AG09309 (cell line): ENCODE measurements at places on chromosomes 6 and 20.
A peak's percentile ranks its signal among the peaks of the same experiment; 100 is the strongest.

DNA sequence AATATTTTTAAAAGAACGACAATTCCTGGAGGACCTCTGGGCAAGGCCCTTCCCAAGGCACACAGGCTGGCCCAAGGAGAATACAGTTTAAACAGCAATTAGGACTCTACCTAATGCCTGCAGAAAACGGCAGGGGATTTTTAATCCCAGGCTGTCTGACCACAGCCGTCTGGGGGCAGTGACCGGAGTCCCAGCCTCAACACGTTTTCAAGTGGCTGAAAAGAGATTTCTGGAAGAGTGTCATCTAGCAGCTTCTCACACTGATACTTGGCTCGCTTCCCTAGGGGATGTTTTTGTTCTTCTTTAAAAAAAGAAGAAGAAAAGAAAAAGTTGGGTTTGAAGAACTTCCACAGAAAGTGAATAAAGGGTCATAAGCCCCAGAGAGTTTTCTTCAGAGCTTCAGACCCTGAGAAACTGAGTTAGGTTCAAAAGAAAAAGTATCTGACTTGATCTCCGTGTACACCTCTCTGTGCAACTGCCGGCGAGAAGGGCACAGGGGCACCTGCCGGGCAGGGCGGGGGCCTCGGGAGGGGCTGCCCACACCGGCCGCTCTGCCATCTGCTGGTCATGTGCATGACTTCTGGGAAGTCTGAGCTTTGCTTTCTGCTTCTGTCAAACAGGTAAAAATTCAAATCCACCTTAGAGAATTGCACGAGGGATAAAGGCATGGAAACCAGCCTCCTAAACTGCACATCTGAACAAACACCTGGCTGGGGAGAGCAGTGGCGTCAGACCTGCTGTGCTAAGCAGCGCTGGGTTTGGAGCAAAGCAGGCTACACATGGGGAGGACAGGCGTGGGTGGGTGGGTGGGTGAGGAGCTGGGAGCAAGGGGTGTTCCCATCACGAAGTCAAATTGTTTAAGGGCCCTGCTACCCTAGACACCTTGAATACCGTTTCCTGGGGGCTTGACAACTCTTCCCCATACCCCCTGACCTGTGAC lies 33.0 kb downstream of the RRBP1 start:
- DNase-seq, result no peak

DNA sequence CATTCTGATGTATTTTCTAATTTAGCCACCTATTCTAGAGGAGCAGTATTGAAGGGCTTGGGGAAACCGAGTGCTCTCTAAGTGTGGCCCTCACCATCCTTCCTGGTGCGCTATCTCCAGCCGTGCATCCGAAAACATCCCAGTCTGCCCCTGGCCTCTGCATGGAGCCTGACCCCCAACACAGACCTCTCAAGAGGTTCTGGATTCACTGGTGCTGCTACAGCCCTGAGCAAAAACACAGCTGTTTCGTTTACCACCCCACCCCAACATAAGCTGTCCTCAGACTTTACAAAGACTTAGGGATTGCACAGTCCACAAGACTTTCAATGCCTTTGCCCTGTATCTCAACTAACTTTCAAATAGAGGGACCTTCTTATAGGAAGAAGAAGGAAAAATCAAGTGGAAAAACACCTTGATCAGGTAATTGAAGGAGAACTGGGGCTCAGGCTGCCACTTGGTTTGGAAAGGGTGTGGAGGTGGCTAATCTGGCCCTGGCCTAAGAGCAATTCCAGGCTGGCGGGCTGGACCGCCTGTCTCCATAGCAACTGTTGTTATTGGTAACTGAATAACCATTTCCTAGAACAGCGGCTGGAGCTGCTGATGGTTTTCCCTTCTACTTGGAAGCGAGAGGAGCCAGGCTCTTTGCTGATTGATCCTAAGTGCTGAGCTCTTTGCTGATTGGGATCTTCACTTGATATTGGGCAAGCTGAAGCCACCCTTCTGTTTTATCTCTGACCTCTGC lies 90.2 kb upstream of the TOX2 start:
- no peak for DNase-seq

GRCh38 chr20:11235058-11235457 lies 561.3 kb upstream of the JAG1 start:
- DNase-seq, result peak; percentile 65

DNA sequence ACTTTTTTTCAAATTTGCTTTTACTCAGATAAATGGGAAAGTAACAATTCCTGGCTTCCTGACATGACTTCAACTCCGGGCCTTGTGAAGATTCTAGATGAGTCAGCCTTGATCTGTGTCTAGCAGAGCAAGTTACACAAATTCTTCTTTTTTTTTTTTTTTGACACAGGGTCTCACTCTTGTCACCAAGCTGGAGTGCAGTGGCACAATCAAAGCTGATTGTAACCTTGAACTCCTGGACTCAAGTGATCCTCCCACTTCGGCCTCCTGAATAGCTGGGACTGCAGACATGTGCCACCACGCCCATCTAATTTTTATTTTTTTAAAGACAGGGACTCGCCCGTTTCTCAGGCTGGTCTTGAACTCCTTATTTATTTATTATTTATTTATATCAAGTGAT lies 7.3 kb upstream of the ARHGAP18 start:
- DNase-seq, result no peak

DNA sequence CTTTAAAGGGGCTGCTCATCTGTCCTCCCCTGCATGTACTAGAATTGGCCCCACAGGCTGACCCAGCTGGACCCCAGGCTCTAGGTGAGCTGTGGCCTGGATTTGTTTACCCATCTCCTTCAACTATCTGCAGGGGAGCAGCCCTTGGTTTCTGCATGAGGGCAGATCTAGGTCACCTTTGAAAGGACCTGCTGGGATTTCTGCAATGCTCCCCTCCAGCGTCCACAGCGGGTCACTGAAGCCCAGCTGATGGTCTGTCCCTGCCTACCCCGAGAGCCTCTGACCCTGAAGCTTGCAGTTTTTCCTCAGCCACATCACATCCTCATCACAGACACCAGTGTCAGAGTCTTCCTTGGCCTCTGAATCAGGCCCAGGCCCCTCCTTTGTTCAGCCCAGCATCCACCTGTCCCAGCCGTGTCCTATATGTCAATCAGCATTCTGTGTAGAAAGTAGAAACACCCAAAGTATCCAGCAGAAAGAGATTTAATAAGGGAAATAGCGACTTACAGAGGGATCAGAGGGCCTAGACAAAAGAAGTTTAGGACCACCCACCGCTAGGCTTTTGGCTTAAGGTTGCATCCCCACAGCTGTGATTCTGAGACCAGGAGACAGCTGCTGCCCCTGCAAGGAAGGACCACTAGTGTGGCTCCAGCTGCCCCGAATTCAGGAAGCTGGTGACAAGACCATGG lies 243.1 kb downstream of the LRFN2 start:
- DNase-seq, result no peak
